ENCODE measurements at places on chromosomes 5 and 9. TPM values are rescaled to one million over a fixed set of nuclear protein-coding genes. Genes with fewer than 3 reads are reported as not detected.

DNA sequence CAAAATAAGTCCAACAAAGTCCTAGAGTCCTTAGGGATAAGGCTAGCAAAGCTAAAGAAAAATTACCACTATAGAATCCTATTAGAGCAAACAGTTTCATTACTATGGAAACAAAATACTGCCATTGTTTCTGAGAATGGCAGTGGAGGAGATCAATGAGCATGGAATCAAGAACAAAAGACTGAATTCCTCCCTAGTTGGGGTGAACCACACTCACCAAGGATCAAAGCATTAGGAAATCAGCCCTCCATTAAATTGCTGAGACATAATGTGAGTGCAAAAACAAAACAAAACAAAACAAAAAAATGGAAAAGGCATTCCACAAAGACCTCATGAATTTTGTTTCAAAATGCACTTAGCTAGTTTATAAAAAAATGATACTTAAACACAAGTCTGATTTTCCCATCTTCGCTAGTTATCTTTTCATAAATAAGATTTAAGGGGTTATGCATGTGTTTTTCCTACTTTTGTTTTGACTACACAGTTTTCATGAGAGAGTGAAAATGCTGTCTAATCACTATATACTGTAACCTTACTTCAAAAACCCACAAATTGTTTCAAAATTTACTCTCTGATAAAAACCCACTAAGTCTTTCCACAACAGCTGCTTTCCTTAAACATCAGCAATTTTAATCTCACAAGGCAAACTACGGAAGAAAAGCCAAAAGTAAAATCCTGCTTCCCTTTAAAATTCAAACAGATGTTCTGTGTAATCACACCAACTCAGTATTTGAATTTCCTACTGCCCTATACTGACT lies 9.7 kb downstream of the SERINC5 start:
- DNase-seq, result no peak

GRCh38 chr9:19457693-19458009 lies 48.8 kb downstream of the ACER2 start:
- no peak for DNase-seq

- no peak for DNase-seq
Observed at GRCh38 chr5:159182691-159183090, 26.7 kb downstream of the RNF145 start.

DNA sequence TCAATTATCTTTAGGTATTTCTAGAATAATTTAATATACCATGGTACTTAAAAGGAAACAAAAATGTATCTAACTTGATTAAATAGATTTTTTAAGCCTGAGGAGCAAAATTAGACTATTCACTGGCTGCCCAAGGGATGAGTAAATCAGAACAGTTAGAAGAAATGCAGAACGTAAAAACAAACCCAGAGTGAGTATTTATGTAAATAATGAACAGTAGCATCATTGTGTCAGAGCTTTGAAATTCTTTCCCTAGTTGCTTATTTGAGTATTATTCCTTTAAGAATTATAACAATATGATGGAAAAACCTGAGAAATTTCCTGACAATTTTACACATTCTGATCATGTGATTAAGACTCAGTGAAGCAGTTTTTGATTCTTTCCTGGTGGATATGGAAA lies 200.9 kb downstream of the GDNF start:
- DNase-seq, result no peak

DNA sequence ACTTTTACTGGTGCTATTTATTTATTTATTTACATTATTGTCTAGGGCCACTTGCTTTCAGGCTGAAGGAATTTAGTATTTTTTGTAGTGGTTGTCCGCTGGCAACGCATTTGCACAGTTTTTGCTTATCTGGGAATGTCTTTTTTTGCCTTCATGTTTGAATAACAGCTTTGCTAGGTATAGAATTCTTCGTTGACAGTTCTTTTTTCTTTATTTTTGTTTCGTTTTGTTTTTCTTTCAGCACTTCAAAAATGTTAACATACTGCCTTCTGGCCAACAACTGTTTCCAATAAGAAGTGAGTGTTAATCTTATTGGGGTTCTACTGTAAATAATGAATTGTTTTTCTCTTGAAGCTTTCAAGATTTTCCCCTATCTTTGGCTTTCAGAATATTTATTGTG lies 252.7 kb upstream of the TARS1 start:
- DNase-seq, result no peak

DNA sequence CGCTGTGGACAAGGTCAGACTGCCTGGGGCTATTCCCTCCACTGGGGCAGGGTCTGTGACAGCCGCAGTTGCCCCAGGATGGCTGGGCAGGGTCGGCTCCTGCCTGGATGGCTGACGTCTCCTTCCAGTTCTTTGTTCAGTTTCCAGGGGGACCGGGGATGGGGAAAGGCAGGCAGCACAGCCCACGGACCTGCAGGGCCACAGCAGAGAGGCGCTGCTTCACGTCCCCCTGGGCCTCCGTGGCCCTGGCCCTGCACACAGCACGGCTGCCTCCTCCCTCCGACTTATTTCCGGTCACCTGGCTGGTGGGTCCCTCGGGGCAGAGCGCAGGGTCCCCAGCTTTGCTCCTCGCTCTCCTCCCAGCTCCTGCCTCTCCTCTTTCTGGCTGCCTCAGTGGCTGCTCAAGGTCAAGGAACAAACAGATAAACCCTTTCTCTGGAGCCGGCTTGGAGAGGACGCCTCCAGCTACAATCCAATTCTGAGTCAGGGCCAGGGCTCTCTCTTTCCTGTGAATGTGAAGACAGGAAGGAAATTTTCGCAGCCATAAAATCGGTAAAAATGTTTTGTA lies 169.7 kb downstream of the C9orf50 start:
- DNase-seq, result no peak

DNA sequence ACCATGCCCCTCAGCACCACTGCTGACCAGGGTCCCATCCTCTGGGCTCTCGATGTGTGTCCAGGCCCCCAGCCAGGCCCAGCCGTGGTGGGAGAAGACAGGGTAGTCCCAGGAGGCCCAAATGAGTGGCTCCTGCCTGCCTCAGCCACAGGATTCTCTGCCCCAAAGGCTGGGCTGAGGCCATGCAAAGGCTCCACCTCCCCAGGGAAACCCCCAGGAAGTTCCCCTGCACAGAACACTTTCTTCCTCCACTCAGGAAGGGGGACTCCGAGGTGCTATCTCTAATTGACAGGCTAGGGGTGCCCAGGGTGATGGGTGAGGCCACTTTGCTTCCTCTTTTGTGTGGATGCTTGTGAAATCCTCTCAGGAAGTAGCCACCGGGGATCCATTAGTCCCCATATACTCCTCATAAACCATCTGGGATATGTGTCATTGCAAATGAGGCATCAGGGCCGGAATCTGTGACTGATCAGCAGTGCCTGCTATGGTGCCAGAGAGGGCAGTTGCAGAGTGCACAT lies 23.1 kb upstream of the TDRD7 start:
- DNase-seq, result no peak

GRCh38 chr9:103755441-103755840 lies 338.7 kb upstream of the SMC2 start:
- DNase-seq, result no peak

- DNase-seq, result no peak
Observed at GRCh38 chr9:89254773-89255125, 56.2 kb upstream of the CKS2 start.

Gene SLIT3
- total RNA-seq, result 86.9 TPM

Gene PTPN3
- 20.3 TPM for total RNA-seq

Gene FST
- 3.9 TPM for total RNA-seq

Gene PCDHB5
- total RNA-seq, result 11.0 TPM
